ENCODE measurements at places on chromosomes 5 and 9. TPM values are rescaled to one million over a fixed set of nuclear protein-coding genes. Genes with fewer than 3 reads are reported as not detected.

DNA sequence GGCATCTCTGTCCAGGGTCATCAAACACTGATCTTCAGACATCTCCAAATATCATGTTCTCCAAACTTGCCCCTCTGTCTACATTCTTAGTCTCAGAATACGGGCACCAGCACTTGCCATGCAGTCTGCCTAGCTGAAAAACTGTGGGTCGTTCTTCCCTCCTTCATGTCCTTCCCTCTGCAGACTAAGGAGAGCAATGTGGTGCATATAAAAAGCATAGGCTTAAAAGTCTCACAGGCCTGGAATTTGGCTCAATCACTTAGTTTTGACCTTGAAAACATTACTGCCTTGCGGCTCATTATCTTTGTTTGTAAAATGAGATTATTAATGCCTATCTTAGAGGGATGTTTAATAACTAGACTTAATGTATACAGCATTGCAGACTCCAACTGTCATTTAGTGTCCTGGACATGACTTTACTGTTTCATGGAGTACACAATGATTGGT, 362.8 kb downstream of the NPR3 start:
- no peaks in the 10 kb centered on the region for H3K36me3 ChIP-seq
- H3K27me3 ChIP-seq, result no peaks in the 10 kb centered on the region
- no peak overlapping the region for H3K4me3 ChIP-seq
- H3K4me1 ChIP-seq, result no peaks in the 10 kb centered on the region
- H3K27ac ChIP-seq, result no peak overlapping the region
- DNase-seq, result no peak

GRCh38 chr9:121995997-121996396, 97.1 kb downstream of the TTLL11 start:
- H3K27me3 ChIP-seq, result no peaks in the 10 kb centered on the region
- no peak overlapping the region for H3K4me3 ChIP-seq

GRCh38 chr5:6961837-6962635, 248.8 kb downstream of the TENT4A start:
- no peaks in the 10 kb centered on the region for H3K36me3 ChIP-seq
- no peaks in the 10 kb centered on the region for H3K4me1 ChIP-seq

DNA sequence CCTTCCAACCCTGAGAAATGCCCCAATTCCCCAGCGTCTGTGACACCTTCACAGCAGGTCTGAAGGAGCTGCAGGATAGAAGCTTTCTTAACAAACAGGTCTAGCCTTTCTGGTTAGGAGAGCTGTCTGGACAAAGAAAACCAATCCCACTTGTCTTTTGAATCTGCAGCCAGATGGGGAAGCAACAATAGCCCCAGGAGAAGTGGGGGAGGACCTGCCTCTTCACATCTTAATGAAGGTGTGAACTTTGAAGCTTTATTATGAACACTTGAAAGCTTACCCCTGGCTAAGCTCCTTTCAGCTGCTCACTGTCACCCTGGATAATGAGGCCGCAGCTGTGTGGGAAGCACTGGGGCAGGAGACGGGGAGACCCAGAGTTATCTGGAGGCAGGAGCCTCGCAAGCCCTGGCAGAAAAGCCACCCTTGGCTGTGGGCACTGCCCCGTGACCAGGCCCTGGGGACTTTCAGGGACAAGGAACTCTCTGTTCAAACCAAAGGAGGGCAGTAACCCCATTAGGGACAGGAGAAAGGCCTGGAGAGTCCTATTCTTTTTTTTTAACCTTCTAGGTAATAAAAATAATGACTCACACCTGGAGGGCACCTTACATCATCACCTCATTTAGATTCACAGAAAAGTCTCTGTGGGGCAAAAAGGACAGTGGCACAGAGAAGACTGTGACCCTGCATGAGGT, 151.8 kb upstream of the RAD23B start:
- no peaks in the 10 kb centered on the region for H3K36me3 ChIP-seq
- H3K27ac ChIP-seq, result no peak overlapping the region
- no peak for DNase-seq
- no peaks in the 10 kb centered on the region for H3K27me3 ChIP-seq

DNA sequence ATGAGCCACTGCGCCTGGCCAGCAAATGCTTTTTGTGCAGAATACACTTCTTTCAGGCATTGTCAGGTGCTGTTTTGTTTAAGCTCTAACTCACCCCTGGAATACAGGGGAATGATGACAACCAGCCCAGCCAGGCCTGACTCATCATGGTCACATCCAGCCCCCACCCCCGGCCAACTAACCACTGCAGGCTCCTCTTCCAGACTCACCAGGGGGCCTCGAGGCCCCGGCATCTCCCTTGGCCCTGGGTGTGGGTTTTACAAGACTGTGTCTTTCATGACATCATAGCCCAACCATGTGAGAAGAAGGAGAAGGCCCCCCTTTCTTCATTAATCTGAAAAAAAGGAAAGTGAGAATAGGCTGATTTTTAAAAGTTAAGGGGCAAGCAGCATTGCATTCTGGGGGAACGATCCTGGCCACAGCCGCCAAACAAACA, 35.5 kb downstream of the OLFML2A start:
- no peak overlapping the region for H3K27ac ChIP-seq
- H3K36me3 ChIP-seq, result no peaks in the 10 kb centered on the region
- no peak overlapping the region for H3K4me3 ChIP-seq
- DNase-seq, result no peak

DNA sequence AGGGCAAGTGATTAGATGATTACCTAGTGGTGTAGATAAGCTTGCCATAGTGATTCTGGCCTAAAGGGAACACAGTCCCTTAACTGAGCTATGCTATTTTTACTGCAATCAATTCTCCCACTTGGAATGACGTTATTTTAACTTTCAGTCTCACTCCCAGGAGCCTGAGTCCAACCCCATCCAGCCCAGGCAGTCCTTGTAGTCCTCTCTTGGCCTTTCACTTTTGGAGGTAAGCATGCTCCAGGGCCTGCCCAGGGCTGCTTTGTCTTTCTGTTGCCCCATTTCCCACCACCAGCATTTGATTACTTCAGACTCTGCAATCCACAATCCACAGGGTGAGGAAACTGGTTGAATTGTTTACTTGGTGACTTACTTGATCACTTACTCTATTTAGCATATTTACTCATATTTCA, 233.0 kb downstream of the CD180 start:
- DNase-seq, result peak; percentile 72
- peaks cover 5% of the 10 kb centered on the region for H3K4me1 ChIP-seq
- H3K4me3 ChIP-seq, result no peak overlapping the region

- peak overlapping the region; percentile 62 for H3K4me3 ChIP-seq
- no peaks in the 10 kb centered on the region for H3K36me3 ChIP-seq
- no peaks in the 10 kb centered on the region for H3K27me3 ChIP-seq
- no peak overlapping the region for H3K27ac ChIP-seq
- H3K4me1 ChIP-seq, result peaks cover 3% of the 10 kb centered on the region
These were observed 40.8 kb upstream of the GARNL3 start for GRCh38 chr9:127223810-127224177.

- H3K27ac ChIP-seq, result peak overlapping the region; percentile 71
- H3K4me3 ChIP-seq, result no peak overlapping the region
- H3K4me1 ChIP-seq, result peaks cover 2% of the 10 kb centered on the region
- H3K27me3 ChIP-seq, result no peaks in the 10 kb centered on the region
- no peak for DNase-seq
- no peaks in the 10 kb centered on the region for H3K36me3 ChIP-seq
These were observed 7.1 kb downstream of the GLIS3 start for GRCh38 chr9:4292781-4293180.

DNA sequence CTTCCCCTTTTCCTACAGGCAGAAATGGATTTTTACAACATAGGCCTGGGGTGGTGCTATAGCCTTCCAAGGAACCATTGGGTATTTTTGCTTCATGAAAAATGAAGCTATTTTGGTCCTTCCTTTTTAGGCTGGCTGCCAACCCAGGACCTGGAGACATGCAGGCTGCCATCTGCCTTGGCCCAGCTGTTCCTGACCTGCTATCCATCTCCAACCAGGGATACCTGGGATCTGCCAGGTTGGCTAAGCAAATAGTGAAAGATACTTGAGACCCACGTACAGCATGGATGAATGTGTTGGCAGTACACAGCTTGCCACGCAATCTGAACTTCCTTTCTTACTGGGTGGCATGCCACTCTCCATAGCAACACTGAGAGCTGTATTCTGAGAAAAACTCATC, 31.1 kb downstream of the MRPS27 start:
- H3K27ac ChIP-seq, result no peak overlapping the region
- no peak for DNase-seq
- no peaks in the 10 kb centered on the region for H3K27me3 ChIP-seq
- H3K4me3 ChIP-seq, result no peak overlapping the region
- H3K4me1 ChIP-seq, result no peaks in the 10 kb centered on the region

DNA sequence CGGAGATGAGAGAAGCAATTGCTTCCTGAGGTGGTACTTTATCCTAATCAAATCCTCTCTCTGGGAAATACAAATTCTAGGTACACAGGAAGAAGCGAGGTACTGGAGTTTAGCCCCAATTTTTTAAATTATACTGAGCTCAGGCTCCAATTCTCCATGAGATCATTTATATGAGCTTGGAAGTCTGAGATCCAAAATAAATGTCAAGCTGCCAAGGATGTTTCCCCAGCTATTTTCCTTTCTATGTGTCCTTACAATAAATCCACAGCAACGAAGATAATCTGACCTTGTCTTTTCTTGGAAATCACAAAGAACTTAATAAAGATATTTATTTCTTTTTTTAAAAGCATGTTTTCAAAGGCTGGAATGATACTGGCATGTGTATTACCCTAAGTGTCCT, 597.3 kb downstream of the GABRG2 start:
- DNase-seq, result no peak
- H3K4me1 ChIP-seq, result no peaks in the 10 kb centered on the region
- H3K36me3 ChIP-seq, result no peaks in the 10 kb centered on the region

DNA sequence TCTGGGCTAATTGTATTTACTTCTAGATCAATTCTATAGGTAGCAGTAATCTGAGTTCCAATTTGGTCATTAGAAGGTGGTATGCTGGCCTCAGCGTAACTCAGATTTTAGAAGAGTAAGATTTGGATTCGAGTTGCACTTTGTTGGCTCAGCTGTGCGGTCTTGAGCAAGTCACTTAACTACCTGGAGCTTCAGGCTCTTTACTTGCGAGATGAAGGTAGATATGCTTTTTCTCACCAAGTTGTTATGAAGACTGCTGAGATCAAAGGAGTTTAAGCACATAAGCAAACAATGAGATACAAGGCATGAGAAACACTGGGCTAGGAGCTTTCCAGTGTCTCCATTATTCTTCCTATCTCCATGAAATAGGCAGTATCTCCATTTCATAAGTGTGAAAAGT, 133.8 kb upstream of the RANBP3L start:
- no peaks in the 10 kb centered on the region for H3K4me1 ChIP-seq
- peaks cover 6% of the 10 kb centered on the region for H3K27me3 ChIP-seq
- H3K27ac ChIP-seq, result no peak overlapping the region
- H3K4me3 ChIP-seq, result no peak overlapping the region

- DNase-seq, result no peak
- H3K4me3 ChIP-seq, result no peak overlapping the region
- H3K4me1 ChIP-seq, result no peaks in the 10 kb centered on the region
- H3K36me3 ChIP-seq, result no peaks in the 10 kb centered on the region
- H3K27ac ChIP-seq, result no peak overlapping the region
These were observed 52.5 kb upstream of the ZBTB43 start for GRCh38 chr9:126752376-126752775.

DNA sequence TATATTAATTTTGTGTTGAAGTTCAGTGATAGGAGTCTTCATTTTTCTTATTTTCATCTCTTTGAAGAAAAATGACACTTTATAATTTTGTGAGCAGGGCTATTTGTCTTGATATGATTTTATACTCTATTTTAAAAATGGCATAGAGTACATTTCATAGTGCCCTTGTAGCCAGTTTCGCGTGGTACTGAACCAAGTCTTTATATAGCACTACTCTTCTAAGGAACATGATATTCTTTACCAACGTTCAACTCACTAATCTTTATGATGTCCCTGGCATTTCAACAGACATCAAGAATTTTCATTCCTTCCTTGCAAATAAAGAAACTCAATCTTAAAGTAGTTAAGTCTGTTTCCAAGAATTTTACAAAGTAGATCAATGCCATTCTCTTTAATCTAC, 41.5 kb upstream of the HOMER1 start:
- no peak overlapping the region for H3K4me3 ChIP-seq
- H3K36me3 ChIP-seq, result no peaks in the 10 kb centered on the region
- H3K4me1 ChIP-seq, result no peaks in the 10 kb centered on the region
- H3K27me3 ChIP-seq, result no peaks in the 10 kb centered on the region

GRCh38 chr5:176979669-176980068, 26.9 kb downstream of the UIMC1 start:
- no peaks in the 10 kb centered on the region for H3K27me3 ChIP-seq
- H3K36me3 ChIP-seq, result peaks cover 6% of the 10 kb centered on the region
- H3K27ac ChIP-seq, result no peak overlapping the region
- H3K4me3 ChIP-seq, result no peak overlapping the region
- no peaks in the 10 kb centered on the region for H3K4me1 ChIP-seq
- DNase-seq, result no peak

DNA sequence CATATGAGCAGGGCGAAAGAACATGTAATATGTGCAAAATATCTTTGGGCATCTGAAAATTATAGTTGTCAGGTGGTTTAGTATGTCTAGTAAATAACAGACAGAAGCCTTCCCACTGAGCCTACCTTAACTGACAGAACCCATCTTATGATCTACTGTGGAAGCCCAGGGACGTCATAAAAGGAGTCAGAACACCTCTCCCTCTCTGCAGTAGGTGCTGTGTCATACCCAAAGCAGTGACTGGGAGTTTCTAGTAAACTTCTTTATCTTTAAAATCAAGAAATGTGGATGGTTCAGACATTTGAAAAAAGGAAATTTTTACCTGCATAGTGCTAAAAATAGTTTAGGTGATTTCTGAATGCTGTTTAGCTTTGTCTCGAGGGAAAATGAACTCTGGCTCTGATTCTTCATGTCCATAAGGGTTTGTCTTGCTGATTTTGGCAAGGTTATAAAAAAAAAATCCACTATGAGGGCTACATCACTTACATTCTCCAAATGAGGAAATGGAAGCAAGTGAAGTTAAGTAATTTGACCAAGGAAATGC, 104.0 kb downstream of the NUDT12 start:
- H3K4me1 ChIP-seq, result no peaks in the 10 kb centered on the region
- H3K36me3 ChIP-seq, result no peaks in the 10 kb centered on the region
- H3K27ac ChIP-seq, result no peak overlapping the region

DNA sequence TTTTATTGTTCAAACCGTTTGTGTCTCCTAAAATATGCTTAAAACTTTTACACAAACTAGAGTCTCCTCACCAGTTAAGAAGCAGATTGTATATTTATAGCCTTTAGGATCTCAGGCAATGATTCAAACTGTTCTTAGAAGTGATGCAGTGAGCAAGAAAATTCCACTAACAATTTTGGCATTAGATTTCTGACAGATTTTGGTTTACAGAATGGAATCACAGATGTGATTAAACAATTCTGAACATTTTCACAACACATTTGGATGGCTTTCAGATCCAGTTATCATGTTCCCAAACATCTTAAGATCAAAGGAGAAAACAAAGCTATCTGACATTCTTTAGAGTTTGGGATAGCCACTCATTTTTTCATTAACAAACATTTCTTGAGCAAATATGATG, 181.7 kb upstream of the RIOK2 start:
- no peaks in the 10 kb centered on the region for H3K4me1 ChIP-seq
- H3K4me3 ChIP-seq, result no peak overlapping the region
- DNase-seq, result no peak
- H3K27ac ChIP-seq, result no peak overlapping the region

GRCh38 chr5:179235416-179236400, 109.6 kb downstream of the ADAMTS2 start:
- H3K27me3 ChIP-seq, result no peaks in the 10 kb centered on the region
- DNase-seq, result no peak
- H3K27ac ChIP-seq, result no peak overlapping the region
- no peaks in the 10 kb centered on the region for H3K4me1 ChIP-seq

GRCh38 chr5:96372726-96373380, 60.2 kb downstream of the PCSK1 start:
- H3K27ac ChIP-seq, result no peak overlapping the region
- no peak overlapping the region for H3K4me3 ChIP-seq
- H3K4me1 ChIP-seq, result no peaks in the 10 kb centered on the region
- DNase-seq, result no peak
- no peaks in the 10 kb centered on the region for H3K36me3 ChIP-seq
- peaks cover 26% of the 10 kb centered on the region for H3K27me3 ChIP-seq

The HNRNPA0 gene
- total RNA-seq, result 33.3 TPM

The HTR1A gene
- not detected for total RNA-seq

The BTNL9 gene
- total RNA-seq, result 37.5 TPM

The CETN3 gene
- 30.6 TPM for total RNA-seq

Data from Panc1 (cell line).